Right atrium auricular region (tissue), 2 donors: ENCODE measurements at places on chromosomes 5 and 9.

DNA sequence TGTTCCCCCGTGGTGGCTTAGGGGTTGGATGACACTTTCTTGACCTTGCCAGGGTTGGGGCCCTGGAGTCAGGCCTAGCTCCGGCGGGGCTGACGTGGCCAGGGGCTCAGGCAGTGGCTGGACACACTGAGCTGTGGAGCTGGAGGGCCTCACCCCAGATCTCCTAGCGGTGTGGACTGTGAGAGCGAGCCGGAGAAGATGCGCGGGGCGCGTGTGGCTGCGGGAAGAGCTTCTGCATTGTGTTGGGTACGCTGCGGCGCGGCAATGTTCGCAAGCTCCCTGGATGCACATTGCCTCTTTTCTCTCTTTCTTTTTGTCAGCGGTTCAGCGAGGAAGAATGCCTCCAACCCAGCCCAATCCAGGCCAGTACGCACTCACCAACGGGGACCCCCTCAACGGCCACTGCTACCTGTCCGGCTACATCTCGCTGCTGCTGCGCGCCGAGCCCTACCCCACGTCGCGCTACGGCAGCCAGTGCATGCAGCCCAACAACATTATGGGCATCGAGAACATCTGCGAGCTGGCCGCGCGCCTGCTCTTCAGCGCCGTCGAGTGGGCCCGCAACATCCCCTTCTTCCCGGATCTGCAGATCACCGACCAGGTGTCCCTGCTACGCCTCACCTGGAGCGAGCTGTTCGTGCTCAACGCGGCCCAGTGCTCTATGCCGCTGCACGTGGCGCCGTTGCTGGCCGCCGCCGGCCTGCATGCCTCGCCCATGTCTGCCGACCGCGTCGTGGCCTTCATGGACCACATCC lies 4.8 kb downstream of the NR2F1 start:
- no peaks in the 10 kb centered on the region for H3K4me1 ChIP-seq
- DNase-seq = no peak
- peaks cover 7% of the 10 kb centered on the region for H3K36me3 ChIP-seq
- peak overlapping the region; percentile 72 for H3K4me3 ChIP-seq
- H3K27me3 ChIP-seq = no peaks in the 10 kb centered on the region

- peaks cover 46% of the 10 kb centered on the region for H3K36me3 ChIP-seq
- H3K4me1 ChIP-seq = no peaks in the 10 kb centered on the region
- DNase-seq = no peak
- H3K27me3 ChIP-seq = no peaks in the 10 kb centered on the region
- H3K4me3 ChIP-seq = no peak overlapping the region
- H3K27ac ChIP-seq = peak overlapping the region; percentile 24
These were observed 52.1 kb downstream of the AQP7 start for GRCh38 chr9:33350310-33350709.

DNA sequence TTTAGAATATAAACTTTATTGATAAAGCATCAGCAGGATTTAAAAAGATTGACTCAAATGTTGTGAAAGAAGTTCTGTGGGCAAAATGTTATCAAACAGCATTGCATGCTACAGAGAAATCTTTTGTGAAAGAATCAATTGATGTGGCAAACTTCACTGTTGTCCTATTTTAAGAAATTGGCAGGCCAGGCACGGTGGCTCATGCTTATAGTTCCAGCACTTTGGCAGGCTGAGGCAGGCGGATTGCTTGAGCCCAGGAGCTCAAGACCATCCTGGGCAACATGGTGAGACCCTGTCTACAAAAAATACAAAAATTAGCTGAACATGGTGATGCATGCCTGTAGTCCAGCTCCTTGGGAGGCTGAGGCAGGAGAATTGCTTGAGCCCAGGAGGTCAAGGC lies 17.4 kb downstream of the ZBTB43 start:
- no peak for DNase-seq
- H3K27ac ChIP-seq = no peak overlapping the region
- no peaks in the 10 kb centered on the region for H3K27me3 ChIP-seq
- peaks cover 11% of the 10 kb centered on the region for H3K4me1 ChIP-seq

GRCh38 chr5:56673171-56673570 lies 142.2 kb upstream of the MAP3K1 start:
- no peak overlapping the region for H3K27ac ChIP-seq
- DNase-seq = no peak

DNA sequence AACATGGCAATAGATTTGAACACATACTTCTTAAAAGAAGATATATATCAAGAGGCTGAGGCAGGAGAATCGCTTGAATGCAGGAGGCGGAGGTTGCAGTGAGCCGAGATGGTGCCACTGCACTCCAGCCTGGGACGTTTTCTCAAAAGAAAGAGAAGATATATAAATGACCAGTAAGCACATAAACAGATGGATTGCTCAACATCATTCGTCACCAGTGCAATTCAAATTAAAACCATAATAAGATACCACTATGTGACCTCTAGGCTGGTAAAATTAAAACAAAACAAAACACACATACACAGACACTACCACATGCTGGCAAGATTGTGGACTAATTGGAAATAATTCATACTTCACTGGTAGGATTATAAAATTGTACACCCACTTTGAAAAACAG lies 5.3 kb upstream of the TXN start:
- H3K27me3 ChIP-seq = no peaks in the 10 kb centered on the region
- H3K36me3 ChIP-seq = no peaks in the 10 kb centered on the region
- DNase-seq = no peak
- peaks cover 9% of the 10 kb centered on the region for H3K4me1 ChIP-seq
- H3K27ac ChIP-seq = no peak overlapping the region

DNA sequence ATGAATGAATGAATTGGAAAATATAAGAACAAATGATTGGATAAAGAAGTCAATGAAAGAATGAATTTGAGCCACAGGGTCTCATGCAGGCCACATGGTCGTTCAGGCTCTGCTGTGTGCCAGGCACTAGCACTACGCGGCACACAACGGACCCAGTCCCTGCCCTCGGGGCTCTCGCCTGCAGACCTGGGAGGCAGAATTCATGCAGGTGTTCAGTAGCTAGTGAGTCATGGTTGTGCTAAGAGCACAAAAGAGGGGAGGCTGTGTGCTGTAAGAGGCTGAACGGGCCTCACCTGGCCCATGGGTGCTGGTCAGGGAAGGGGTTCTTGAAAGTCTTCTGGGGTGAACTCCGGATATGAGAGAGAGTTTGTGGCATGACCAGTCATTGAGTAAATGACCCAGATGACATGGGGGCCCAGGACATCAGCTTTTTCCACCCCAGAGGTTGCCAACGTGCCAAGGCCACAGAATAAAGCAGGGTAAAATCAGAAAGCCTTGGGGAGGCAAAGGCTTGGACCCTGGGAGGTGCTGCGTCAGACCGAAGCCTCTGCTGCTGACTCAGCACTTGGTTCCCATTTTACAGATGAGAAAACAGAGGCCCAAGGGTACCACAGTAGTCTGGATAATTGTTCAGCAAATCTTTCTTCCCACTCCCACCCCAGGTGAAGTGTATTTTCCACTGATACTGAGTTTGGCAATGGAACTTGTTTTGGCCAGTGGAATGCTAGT lies 264.3 kb upstream of the MVB12B start:
- no peak for DNase-seq
- no peaks in the 10 kb centered on the region for H3K4me1 ChIP-seq
- no peaks in the 10 kb centered on the region for H3K36me3 ChIP-seq
- no peak overlapping the region for H3K4me3 ChIP-seq
- no peaks in the 10 kb centered on the region for H3K27me3 ChIP-seq
- no peak overlapping the region for H3K27ac ChIP-seq
